HEK293T (cell line): ENCODE measurements at places on chromosomes 4 and X.

DNA sequence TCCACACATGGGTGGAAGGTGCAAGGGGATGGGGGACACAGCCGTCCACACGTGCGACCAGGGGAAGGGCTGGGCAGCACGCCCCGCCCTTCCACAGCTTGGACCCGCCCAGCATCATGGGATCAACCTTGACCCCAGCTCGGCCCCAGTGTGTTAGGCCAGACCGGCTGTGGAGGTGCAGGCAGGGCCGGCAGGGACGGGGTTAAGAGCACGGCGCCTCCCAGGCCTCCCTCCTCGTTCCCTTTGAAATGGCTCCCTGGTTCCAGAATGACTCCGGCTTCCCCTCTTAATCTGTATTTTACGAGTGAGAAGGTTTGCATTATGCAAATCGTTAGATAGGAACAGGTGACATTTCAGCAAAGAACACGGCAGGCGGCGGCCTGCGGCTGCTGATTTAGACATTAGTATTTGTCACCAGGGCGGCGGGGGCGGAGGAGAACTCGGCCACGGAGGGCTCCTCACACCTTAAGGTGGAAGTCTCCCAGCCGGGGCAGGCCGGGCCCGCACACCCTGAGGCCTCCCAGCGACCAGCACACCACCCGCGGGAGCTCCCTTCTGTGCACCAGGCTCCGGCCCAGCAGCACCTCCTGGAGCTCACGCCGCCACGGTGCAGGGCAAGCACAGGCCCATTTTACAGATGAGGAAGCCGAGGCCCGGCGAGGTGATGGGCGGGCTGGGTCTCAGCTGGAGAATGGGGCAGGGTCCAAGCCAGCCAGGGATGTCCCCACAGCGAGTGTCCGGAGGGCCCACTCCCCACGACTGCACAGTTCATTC is 116.1 kb downstream of the FAM53A start:
- no peak for DNase-seq

- no peak for DNase-seq
These were observed 90.9 kb downstream of the COMMD8 start for GRCh38 chr4:47372561-47372960.

GRCh38 chr4:85932500-85933290 is 427.2 kb downstream of the MAPK10 start:
- no peak for DNase-seq

GRCh38 chr4:22434895-22435294 is 81.0 kb downstream of the ADGRA3 start:
- DNase-seq, result peak; percentile 32

- no peak for DNase-seq
These were observed 22.4 kb upstream of the UBA6 start for GRCh38 chr4:67723341-67723740.

DNA sequence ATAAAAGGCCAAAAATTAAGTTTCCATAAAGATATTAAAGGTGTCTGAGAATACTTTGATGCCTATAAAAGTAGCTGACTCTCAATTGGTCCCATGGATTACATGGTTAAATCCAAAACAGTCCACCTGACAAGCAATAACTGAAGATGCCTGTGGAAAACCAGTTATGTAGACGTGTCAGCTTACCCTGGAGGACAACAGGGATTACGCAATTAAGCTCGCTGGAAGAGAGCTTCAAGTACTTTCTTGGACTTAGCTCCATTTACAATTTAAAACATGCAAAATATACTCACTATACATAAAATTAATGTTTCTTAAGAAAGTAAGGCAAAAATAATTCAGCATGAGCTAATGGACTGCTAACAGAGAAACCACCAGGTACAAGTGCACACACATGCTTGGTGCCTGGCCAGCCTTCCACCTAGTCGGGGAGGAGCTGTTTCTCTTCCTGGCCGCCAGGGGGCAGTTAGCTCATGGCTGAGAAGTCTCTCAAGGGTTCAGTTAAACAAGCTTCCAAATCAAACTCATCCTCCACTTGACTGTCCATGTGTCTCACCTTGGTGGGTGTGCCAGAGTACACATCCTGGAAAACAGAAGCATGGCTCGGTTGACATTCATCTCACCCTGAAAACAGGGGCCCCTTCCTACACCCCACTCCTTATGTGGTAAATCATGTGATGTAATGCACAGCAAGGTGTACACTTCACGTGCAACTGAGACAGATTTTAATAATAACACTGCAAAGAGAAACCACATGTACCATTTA is 9.2 kb upstream of the FAM53A start:
- DNase-seq, result peak; percentile 83

DNA sequence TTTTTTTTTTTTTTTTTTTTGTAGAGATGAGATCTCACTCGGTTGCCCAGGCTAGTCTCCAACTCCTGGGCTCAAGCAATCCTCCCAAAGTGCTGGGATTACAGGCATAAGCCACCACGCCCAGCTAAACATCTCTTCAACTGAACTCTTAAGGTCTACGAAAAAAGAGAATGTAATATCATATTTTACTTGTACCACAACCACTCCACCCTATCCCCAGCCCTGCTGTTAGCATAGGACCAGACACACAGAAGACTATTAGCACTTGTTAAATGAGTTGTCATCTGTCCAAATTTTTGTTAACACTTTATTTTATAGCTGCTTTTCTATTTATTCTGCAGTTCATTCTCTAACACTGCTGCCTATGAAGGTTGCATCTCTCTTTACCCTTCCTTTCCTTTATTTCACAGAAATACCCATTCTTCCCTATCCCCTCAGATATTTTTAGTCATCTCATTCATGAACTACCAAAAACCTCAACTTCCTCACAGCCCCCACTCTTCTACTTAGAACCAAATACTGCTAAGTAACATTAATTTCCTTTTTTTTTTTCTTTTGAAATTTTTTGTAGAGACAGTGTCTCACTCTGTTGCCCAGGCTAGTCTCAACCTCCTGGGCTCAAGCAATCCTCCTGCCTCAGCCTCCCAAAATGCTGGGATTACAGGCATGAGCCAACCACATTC is 10.1 kb downstream of the SNX12 start:
- DNase-seq, result no peak

- DNase-seq, result no peak
These were observed 350.1 kb downstream of the GRXCR1 start for GRCh38 chr4:43242606-43243005.

GRCh38 chr4:87880106-87880505 is 47.3 kb downstream of the MEPE start:
- DNase-seq, result no peak

DNA sequence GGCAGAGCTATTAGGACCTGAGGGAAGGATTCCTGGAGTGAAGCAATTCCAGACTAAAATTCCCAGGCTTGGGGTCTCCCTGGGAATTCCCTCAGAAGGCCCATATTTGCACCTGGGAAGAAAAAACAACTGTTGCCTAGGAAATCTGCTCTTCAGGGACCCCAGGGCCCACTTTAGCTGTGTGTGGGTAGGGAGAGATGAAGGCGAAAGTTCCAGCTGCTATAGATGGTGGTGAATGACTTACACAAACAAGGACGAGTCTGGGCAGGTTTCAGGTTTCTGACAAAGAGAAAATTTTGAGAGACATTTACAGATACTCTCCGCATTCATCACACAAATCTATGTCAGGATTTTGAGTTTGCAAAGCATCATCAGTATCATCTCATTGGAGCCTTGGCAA is 126.1 kb downstream of the GPC3 start:
- DNase-seq, result no peak

DNA sequence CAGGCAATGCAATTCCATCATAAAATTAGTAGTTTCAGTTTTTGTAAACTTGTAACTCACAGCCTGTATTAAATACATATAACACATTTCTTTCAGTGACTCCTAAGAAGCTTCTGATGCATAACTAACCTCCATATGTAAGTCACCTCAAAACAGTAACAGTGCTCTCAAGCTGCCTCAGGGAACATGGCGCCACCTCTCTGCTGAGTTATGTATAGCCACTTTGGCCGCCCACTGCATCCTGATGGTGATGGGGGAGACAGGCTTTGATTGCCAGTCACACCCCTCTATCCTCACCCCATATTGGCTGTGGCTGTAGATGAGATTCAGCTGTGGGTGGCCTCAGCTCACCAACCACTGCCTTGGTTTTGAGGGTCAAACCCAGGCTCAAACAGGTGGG is 54.3 kb downstream of the LRBA start:
- DNase-seq, result peak; percentile 32

- DNase-seq, result no peak
These were observed 325.4 kb upstream of the GALNT7 start for GRCh38 chr4:172843192-172843591.

- no peak for DNase-seq
These were observed 137.8 kb upstream of the CPEB2 start for GRCh38 chr4:14864365-14865030.

- DNase-seq, result peak; percentile 63
These were observed 292.9 kb downstream of the TLL1 start for GRCh38 chr4:166165829-166166420.

- peak; percentile 61 for DNase-seq
These were observed 409.0 kb downstream of the BCOR start for GRCh38 chrX:39688576-39689375.

DNA sequence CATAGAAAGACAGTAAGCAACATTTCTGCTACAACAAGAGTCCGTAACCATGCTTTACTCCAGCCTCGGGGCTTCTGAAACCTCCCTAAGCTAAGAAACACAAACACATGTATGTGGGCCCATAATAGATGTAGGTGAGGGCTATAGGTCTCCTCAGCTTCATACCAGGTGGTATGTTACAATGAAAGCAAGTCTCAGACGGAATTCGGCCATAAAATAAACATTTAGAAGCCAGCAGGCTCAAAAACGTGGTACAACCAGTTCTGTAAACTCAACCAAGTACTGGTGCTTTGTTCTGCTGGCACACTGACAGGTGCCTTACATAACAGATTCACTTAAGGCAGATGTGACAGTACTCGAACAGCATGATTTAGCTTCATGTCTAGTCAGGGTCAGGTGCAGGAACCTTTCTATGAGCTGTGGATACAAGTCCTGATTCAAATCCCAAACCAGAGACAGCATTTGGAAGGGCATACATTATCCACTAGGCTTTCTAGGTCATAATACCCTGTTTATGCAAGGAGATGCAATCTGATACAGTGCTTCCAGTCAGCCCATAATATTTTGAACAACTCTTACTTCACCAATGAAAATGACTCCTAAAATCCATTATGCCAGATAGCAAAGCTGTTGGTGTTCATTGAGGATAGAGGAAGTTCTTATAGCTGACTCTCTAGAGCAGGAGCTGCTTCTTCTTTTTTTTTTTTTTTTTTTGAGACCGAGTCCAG is 113.8 kb upstream of the ENPP6 start:
- no peak for DNase-seq

GRCh38 chrX:138191998-138192397 is 519.5 kb downstream of the FGF13 start:
- peak; percentile 20 for DNase-seq

- DNase-seq, result no peak
These were observed 99.1 kb downstream of the PDLIM5 start for GRCh38 chr4:94550851-94551250.

- no peak for DNase-seq
These were observed 216.6 kb downstream of the SHROOM3 start for GRCh38 chr4:76651616-76652015.

DNA sequence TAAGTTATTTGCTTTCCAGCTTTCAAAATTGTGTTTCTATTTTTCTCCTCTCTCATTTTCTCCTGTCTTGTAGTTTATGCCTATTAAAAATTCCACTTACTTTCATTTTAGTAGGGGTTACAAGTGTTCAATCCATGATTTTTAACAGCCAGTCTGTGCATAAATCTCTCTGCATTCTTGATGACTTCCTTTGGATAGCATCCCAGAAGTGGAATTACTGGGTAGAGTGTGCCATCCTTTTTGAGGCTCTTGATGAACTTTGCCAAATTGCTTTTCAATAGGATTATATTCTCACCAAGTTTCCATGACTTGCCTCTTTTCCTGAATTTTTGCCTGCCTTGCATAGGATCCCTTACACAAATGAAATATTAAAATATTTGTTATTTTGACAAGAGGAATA is 58.5 kb downstream of the DIPK2B start:
- DNase-seq, result no peak

GRCh38 chr4:22962295-22962694 is 269.6 kb downstream of the GBA3 start:
- DNase-seq, result no peak

DNA sequence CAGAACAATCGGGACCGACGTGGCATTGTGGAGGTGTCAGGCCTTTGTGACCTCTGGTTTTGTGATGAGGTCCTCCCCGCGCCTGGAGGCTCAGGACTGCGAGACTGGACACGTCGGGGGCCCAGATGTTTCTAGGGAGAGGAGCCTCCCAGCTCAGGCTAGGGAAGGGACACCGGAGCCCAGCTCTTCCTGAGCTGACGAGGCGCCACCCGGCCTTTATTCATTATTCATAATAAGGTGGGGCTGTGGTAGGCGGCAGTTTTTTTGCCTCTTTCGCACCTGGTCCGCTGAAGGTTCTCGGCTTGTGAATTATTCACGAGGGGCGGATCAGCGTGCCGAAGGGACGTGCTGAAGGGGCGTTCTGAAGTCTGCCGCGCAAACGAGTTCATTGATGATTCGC is 2.3 kb upstream of the UBA1 start:
- no peak for DNase-seq

DNA sequence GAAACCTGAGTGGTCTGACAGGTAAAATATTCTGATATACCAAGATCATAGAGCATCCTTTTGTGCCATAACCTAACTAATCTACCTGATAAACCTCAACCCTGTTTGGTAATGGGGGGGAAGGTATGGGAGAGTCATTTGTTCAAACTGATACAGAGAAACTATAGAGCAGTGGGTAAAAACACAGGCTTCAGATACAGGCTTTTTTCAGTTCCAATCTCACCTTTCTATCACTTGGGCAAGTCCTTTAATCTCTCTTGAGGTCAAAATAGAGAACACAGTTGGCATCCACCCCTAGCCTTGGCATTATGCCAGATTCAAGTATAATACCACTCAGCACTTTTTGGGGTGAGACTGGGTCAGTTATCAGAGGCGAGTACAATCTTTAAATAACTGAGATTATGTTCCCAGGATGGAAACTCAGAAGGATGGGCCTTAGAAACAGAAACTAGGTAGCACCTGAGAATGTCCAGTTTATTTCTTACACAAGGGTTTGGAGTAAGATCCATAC is 880 bp upstream of the ETDC start:
- DNase-seq, result no peak

DNA sequence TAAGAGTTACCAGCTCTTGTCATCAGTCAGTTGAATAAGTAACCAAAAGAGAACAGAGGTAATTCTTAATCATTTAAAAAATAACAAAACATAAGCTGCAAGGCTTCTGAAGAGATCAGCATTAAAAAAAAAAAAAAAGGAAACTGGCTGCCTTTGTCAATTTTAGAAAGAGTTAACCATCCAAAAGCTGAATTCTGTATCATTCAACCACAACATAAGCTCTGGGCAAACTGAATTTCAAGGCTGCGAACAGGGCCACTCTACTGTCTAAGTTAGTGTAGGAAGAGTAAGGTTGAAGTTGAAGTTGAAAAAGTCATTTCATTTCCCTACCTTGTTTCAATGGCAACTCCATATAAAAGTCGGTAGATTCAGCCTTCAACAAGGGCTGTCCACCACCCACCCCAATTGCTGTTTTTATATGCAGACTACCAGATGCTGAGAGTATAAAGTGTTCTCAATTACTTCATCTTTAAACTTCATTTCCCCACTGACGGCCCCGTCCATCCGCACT is 1.1 kb upstream of the LIN54 start:
- DNase-seq, result no peak

- DNase-seq, result no peak
These were observed 578 bp downstream of the DCUN1D4 start for GRCh38 chr4:51843309-51844152.
